ENCODE measurements at places on chromosomes 16 and 17. TPM values are rescaled to one million over a fixed set of nuclear protein-coding genes. Genes with fewer than 3 reads are reported as not detected.
A peak's percentile ranks its signal among the peaks of the same experiment; 100 is the strongest.

Gene ADCY9
- polyA plus RNA-seq: 13.7 TPM

- DNase-seq: no peak
Measured at GRCh38 chr17:2064147-2064489, 9.2 kb downstream of the HIC1 start.

GRCh38 chr17:32483451-32484019 is 3.3 kb upstream of the CDK5R1 start:
- peak; percentile 83 for DNase-seq

GRCh38 chr16:58109330-58109729 is 19.9 kb downstream of the CFAP20 start:
- no peak for DNase-seq

DNA sequence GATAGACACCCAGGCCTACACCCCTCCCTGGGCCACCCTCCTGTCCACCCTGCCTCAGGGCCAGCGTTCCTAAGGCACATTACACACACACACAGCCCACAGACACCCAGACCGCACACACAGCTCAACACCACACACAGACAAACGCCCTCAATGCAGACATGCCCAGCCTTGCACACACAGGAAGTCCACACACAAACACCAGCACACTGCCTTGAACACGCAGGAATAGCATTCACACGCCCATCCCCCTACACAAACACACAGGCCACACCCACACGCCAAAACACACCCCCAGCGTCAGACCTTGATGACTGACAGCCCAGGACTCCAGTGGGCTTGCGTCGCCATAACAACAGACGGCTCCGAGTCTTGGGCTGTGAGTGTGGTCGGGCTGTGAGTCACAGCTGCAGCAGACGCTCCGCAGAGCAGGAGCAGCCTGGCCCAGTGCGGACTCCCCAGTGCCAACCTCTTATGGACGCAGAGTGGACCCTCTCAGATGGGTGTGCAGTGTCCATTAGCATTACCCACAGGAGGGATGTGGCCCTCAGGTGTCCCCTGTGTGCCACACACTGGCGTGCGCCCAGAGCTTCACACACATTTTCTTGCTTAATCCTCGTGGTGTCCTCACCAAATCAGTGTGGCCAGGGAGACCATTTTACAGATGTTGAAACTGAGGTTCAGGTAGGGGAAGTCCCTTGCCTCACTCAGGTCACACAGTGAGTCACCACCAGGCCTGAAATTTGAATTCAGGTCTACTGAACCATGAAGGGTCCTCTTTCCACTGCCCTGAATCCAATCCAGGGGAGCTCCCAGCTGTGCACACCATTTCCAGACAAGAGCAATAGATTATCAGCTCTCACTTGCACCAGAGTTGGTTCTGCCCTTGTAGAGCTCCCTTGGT is 17.8 kb upstream of the RAI1 start:
- peak; percentile 27 for DNase-seq

- peak; percentile 88 for DNase-seq
Measured at GRCh38 chr16:85898521-85899442, at the start of gene IRF8. Gene IRF8, plus strand, starts transcription at chr16:85899162. Its CDS starts 3,854 bp downstream, at chr16:85903016.

Gene KRTAP1-5
- polyA plus RNA-seq: not detected

Gene TOX3
- 4.5 TPM for polyA plus RNA-seq

Gene GLIS2
- polyA plus RNA-seq: 17.2 TPM

Gene OR4D2
- polyA plus RNA-seq: not detected

GRCh38 chr17:69725146-69725545 is 310.6 kb downstream of the MAP2K6 start:
- DNase-seq: no peak

DNA sequence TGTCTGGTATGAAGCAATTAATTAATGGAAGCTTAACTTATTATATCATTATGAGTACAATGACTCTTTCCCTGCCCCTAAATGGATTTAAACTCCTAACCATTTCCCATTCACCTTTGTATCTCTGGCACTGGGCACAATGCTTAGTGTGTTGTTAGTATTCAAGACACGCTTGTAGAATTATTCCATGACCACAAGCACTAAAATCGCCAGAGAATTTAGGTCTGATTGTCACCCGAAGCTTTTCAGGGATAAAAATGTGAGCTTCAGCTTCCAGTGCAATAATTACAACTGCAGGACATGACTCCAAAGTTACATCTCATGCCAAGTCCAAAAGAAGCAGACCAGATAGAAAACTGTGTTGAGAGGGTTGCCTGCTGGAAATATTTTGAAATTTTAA is 101.6 kb downstream of the CDH8 start:
- no peak for DNase-seq

DNA sequence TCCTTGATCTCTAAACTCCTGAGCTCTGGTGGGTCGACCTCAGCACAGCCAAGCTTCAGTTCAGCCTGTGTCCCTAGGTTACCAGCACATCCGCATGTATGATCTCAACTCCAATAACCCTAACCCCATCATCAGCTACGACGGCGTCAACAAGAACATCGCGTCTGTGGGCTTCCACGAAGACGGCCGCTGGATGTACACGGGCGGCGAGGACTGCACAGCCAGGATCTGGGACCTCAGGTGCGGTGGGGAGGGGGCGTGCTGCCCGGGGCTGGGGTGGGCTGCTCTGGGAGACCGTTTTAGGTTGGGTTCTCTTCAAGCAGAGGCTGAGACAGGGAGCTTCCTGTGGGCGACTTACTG is 1.1 kb downstream of the MLST8 start:
- DNase-seq: no peak

DNA sequence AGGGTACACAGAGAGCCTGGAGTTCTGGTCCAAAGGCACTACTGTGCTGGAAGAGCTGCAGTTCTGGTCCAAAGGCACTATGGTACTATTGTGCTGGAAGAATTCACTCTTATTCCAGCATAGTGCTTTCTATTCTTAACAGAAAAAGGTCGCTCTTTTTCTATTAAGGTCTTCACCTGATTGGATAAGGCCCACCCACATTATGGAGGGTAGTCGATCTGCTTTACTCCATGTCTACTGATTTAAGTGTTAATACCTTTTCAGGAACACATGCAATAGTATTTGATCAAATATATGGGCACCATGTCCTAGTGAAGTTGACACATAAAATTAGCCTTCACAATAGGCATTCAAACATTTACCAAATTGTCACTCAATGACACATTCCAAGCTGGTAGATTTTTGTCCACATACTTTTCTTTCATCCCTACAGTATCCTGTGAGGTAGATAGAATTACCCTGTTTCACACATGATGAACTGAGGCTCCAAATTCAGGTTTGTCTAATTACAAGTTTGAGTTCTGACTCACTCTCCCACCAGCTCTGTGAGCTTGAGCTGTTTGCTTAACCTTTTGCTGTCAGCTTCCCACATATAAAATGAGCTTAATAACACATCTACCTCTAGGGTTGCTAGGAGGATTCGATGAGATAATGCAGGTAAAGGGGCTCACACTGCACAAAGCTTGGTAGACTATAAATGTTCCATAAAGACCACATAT is 129.9 kb downstream of the AIPL1 start:
- no peak for DNase-seq

Gene CLEC18B
- 1.1 TPM for polyA plus RNA-seq

- DNase-seq: no peak
Measured at GRCh38 chr17:78779850-78780249, 2.2 kb downstream of the CYTH1 start.

GRCh38 chr17:78416791-78417530 is 38.5 kb downstream of the PGS1 start:
- peak; percentile 54 for DNase-seq

- DNase-seq: no peak
Measured at GRCh38 chr16:54326266-54326662, 39.7 kb upstream of the IRX3 start.

Gene SPEM1
- not detected for polyA plus RNA-seq

Gene CRYM
- 1.3 TPM for polyA plus RNA-seq

- DNase-seq: no peak
Measured at GRCh38 chr16:9518051-9518450, 426.6 kb downstream of the HAPSTR1 start.

GRCh38 chr17:69060822-69061221 is at the start of gene ABCA9:
Gene ABCA9, minus strand, starts transcription at chr17:69060927. Its CDS starts 9,801 bp downstream, at chr17:69051126.
- no peak for DNase-seq

DNA sequence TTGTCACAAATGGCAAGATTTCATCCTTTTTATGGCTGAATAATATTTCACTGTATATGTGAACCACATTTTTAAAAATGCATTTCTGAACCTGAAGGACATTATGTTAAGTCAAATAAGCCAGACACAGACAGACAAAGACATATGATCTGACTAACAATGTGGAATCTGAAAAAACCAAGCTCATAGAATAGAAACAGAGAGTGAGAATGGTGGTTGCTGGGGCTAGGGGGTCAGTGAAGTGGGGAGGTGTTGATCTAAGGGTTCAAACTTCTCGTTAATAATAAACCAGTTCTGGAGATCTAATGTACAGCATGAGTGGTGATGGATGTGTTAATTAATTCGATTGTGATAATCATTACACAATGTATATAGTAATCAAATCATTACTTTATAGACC is 475.1 kb downstream of the WWOX start:
- DNase-seq: no peak

Gene PRSS27
- 3.0 TPM for polyA plus RNA-seq

Gene RSKR
- polyA plus RNA-seq: 28.8 TPM

GRCh38 chr16:87216841-87217275 is 100.3 kb downstream of the C16orf95 start:
- DNase-seq: no peak

DNA sequence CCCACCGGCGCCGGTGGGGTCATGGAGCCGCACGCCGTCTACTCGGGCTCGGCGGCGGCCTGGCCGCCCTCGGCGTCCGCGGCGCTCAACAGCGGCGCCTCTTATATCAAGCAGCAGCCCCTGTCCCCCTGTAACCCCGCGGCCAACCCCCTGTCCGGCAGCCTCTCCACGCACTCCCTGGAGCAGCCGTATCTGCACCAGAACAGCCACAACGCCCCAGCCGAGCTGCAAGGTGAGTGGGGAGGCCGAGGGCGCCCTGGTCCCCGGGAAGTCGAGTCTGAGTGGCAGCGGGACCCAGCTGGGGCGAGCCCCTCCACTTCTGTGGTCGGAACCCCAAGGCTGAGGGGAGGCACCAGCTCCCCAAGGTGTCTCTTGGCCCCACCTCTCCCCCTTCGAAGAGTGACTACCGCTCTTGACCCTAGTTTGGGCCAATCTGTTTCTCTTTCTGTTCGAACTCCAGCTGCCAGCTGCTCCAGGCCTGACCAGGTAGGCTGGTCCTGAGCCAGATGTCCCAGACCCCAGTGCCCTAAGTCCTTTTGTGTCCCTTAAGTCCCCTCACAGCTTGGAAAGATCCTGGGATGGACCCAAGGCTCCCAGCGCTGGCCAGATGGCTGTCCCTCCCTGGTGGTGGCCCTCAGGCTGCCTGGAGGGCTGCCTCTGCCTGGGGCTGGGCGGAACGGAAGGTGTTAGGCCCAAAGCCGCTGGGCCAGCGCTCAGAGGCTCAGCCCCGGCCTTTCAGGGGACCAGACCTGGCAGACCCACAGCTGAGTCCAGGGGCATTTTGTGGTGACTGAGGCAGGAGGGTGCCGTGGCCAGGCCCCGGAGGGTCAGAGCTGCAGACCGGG is 1.2 kb downstream of the FOXF1 start:
- no peak for DNase-seq

DNA sequence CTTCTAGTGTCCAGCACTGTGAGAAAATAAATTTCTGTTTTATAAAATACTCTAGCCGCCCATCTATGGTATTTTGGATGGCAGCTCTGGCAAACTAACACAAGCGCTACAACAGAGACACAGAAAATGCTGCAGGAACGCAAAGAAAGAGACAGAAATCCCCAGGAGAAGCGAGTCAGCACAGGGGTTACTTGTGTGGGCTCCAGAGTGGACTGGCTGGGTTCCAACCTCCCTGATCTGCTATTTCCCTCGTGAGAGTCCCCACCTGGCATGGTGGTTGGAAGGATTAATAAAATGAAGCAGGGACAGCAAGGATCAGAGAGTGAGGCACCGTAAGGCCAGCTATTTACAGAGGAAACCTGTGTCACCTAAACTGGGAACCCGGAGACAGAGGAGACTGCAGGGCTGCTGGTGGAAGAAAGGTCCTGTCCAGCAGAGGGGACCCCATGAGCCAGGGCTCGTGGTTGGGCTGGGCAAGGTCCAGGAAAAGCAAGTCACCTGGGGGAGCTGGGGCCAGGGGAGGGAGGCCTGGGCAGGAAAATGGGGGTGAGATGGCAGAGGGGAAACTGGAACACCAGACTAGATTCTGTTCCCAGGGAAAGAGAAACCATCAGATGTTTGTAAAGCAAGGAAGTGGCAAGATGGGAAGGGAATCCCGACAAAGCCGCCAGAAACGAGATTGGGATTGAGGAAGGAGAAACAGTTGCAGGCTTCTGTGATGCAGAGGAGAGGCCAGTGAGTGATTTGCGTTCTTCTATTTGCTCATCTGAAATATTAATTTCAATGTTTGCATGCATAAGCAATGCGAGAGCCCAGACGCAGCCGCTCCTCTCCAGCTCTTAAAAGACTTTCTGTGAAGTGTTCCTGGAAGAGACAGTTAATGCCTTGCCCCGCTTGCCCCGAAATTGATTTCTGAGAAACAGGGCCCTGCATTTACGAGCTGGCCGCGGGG is 63.0 kb upstream of the TEKT3 start:
- no peak for DNase-seq

- no peak for DNase-seq
Measured at GRCh38 chr17:6492892-6493674, 48.8 kb downstream of the PIMREG start.

GRCh38 chr17:80647746-80648145 is 103.1 kb downstream of the RPTOR start:
- DNase-seq: no peak

Gene CDH1
- 159 TPM for polyA plus RNA-seq

- DNase-seq: no peak
Measured at GRCh38 chr16:22804893-22805292, 9.1 kb upstream of the HS3ST2 start.

Measured in left lung (tissue), 14 donors.